SK-N-SH (cell line): ENCODE measurements at places on chromosomes 7 and 10. TPM values are rescaled to one million over a fixed set of nuclear protein-coding genes. Genes with fewer than 3 reads are reported as not detected.

Gene CFAP58
- polyA plus RNA-seq, result 0.38 and 0.47 TPM in 2 replicates

Gene VENTX
- polyA plus RNA-seq, result not detected in 2 replicates

Gene ZNF273
- polyA plus RNA-seq, result 2.3 and 3.0 TPM in 2 replicates

Gene A1CF
- not detected in 2 replicates for polyA plus RNA-seq

Gene SMARCD3
- polyA plus RNA-seq, result 60.5 and 62.8 TPM in 2 replicates

Gene SIRT1
- 6.0 and 7.0 TPM in 2 replicates for polyA plus RNA-seq

Gene MYL10
- not detected in 2 replicates for polyA plus RNA-seq

Gene PAX4
- not detected in 2 replicates for polyA plus RNA-seq

Gene KEL
- polyA plus RNA-seq, result 0.05 and 0.18 TPM in 2 replicates

Gene CLRN3
- 0.08 and 0.25 TPM in 2 replicates for polyA plus RNA-seq

Gene PDE1C
- polyA plus RNA-seq, result 4.6 and 7.3 TPM in 2 replicates

Gene MBL2
- polyA plus RNA-seq, result not detected in 2 replicates

Gene GJD4
- polyA plus RNA-seq, result not detected in 2 replicates

Gene MKLN1
- 11.0 and 16.1 TPM in 2 replicates for polyA plus RNA-seq

Gene LOXL4
- 1.4 and 1.7 TPM in 2 replicates for polyA plus RNA-seq

Gene FAM241B
- 16.0 and 19.2 TPM in 2 replicates for polyA plus RNA-seq
